ENCODE measurements at places on chromosomes 4 and X.

DNA sequence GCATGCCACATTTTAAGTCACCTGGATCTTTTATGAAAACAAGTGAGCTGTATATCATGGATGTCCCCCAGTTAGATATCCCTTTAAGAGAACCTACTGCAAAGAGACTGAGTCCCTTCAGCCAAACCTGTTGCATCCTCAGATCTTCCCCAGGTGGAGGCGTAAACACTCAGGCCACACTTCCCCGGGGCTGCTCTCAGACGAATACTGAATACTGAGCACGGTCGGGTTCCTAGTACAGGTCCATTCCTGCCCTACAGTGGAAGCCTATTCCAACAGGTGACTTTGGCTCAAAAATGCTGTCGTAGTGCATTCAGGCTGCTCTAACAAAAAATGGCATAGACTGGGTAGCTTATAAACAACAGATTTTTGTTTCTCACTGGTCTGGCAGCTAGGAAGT lies 320.2 kb upstream of the CLNK start:
- no peak for DNase-seq

- no peak for DNase-seq
Measured at GRCh38 chrX:153487590-153488071, 7.1 kb upstream of the BGN start.

GRCh38 chrX:148498067-148498466 lies 2.4 kb upstream of the AFF2 start:
- DNase-seq, result no peak

DNA sequence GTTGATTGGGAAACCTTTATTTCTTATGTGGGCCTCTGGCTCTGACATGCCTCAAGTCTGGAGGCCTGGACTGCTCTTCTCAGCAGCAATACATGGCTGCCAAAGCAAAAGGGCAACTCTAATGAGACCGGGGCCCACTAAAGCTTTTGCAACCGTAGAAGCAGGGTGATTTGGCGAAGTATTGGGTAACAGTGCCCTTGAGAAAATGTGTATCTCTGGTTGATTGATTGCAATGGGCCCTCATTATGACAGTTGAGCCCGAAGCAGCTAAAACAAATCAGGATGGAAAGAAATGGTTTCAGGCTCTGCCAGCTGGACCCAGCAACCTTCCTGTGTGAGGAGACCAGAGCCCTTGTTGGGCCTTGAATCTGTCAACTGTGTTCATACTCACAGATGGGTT lies 73.4 kb downstream of the CLCN4 start:
- no peak for DNase-seq

GRCh38 chrX:1536712-1537030 lies 314 bp downstream of the P2RY8 start:
- DNase-seq, result no peak

DNA sequence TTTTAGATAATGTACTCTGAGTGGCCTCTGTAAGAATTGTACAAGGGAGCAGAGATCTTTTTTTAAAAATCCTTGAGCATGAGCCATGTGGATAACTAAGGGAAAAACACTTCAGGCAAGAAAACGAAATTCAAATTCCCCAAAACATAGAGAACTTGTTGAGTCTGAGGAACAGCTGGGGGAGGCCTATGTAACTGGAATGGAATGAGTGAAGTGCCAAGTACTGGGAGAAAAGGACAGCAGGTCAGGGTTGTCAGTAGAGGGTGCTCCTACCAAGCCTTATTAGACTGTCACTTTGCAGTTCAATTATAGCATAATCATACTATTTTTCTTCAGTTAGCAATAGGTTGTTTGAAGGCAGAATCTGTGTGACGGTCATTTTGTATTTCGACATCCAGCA lies 135.1 kb downstream of the ARHGAP6 start:
- DNase-seq, result no peak

DNA sequence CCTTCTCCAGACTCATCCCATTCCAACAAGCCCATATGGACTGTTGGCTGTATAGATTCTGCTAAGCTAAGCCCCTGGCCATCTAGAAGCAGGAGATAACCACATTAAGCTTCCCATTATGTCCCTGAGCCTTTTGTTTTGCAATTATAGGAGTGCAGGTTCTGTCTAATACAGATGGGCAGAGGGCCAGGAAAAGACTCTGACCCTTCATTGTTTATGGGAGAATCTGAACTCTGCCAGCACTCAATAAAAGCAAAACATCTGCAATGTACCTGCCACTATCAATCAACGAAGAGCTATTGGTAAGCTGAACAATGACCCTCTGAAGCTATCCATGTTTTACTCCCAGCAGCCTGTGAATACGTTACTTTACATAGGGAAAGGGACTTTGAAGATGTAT lies 207.3 kb upstream of the CLNK start:
- DNase-seq, result no peak

DNA sequence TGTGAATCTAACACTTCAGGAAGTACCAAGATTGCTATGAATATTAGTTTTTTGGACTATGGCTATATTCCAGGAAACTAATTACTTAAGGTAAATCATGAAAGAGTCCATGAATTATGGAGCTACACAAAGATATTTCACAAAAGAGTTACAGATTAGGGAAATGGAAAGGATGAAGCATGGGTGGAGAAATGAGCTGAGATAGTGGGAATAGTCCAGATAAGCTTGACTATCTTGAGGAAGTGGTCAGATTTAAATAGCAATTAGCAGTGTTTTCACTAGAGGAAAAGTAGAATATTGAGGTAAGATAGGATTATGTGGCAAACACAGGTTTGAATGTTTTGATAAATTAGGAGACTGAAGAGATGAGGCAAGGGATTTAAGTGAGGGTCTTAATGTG lies 42.1 kb upstream of the C1GALT1C1 start:
- DNase-seq, result no peak

Data from RPMI7951 (cell line).